Stimulated activated CD4-positive, alpha-beta T cell treated with anti-CD3 and anti-CD28 coated beads, Interleukin-15, amount 100 ng/mL, for 24 hours (primary cell): ENCODE measurements at places on chromosomes 1 and 21.

DNA sequence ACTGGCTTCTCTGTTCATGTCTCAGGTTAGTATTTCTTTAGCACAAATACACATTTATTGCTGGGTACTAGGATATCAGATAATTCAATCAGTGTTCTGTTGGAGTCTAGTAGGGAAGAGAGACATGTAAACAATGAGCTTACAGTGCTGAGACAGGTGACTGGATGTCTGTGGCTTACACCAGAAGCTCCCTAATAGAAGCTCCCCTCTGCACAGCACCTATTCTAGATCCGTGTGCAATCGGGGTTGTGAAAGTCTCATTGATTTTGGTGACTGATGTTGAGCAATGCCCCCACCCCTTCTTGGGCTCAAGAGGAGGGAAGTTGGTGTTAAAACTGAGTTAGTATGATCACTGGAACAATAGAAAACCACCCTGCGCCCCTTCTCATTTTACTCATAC, 279.2 kb downstream of the RPS6KC1 start:
- no peak for DNase-seq

DNA sequence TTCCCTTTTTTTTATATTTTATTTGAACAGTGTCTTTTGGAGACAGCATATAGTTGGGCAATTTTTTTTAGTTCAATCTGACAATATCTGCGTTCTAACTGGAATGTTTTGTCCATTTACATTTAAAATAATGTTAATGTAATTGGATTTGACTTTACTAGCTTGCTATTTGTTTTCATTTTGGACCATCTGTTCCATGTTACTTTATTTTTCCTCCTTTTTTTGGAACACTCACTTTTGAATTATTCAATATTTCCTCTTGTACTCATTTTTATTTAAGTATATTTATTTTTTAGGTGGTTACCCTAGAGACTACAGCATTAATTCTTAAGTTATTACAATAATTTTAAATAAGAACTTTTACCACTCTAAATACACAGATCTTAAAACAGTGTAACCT, 62.8 kb upstream of the C1orf87 start:
- no peak for DNase-seq

GRCh38 chr1:12596007-12596821, 21.8 kb downstream of the DHRS3 start:
- DNase-seq, result no peak

DNA sequence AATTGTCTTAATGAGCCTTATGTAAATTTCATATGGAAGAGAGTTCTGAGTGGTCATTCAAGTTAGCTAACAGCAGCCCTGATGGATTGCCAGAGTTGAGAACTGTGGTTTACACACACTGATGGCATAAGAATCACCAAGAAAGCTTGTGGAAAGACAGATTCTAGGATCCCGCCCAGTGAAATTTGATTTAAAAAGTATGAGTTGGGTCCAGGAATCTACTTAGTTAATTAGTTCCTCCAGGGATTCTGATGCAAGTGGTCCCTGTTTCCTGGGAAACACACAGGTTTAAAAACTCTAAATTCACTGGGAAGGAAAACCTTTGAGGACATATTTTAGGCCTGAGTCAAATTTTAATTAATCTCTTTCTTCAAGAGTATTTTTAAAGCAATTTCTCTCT, 144.3 kb downstream of the NTPCR start:
- DNase-seq, result no peak

GRCh38 chr1:160629286-160630210, 17.3 kb downstream of the SLAMF1 start:
- peak; percentile 71 for DNase-seq

DNA sequence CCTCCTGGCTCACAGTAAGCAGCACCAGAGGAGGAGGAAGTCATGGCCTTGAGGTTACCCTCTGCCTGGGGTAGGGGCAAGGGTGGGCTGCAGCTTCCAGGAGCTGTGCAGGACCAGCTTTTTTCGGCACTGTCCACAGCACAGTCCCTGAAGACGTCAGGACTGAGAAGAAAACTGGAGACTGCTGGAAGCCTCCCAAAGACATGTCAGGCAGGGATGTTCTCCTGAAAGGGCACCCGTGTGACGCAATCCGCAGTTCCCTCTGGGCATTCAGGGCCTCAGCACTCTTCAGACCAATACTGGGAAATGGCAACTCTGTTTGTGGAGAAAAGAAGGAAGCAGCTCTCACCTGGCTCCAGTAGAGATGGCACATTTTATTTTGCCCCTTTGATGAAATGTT, 64.8 kb upstream of the TENT5C start:
- no peak for DNase-seq

GRCh38 chr1:115624859-115625258, 16.9 kb upstream of the VANGL1 start:
- no peak for DNase-seq

- DNase-seq, result no peak
Observed at GRCh38 chr1:39106801-39107327, 80.7 kb downstream of the NDUFS5 start.

GRCh38 chr1:240582953-240583352, 29.0 kb downstream of the GREM2 start:
- DNase-seq, result no peak

DNA sequence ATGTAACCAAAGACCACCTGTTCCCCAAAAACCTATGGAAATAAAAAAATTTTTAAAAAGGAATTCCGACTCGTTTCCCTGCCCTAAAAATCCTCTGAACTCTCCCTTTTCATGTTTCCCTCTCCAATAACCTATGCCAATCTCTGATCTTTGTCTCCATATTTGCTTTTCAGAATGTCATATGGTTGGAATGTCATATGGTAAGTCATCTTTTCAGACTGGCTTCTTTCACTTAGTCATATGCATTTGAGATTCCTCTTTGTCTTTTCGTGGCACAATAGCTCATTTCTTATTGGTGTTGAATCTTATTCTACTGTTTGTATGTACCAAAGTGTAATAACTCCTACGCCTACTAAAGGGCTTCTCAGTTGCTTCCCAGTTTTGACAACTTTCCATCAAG, 117.5 kb downstream of the BACH1 start:
- DNase-seq, result no peak

DNA sequence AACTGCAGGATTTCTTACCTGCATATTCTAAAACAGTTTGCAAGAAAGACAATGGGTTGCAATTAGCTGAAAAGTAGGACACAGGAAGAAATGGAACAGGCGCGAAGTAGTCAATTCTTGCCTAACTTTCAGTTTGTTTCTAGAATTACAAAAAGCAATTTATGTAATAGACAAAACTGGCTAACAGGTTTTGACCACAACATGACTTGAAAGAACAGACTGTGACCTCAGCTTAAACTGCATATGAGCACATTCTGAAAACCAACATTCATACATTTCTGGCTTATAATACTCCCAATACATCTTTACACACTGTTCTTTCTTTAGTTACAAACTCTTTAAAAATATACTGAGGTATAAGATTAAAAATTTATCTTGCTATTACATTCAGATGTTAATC, 405.9 kb upstream of the B3GALT2 start:
- no peak for DNase-seq

DNA sequence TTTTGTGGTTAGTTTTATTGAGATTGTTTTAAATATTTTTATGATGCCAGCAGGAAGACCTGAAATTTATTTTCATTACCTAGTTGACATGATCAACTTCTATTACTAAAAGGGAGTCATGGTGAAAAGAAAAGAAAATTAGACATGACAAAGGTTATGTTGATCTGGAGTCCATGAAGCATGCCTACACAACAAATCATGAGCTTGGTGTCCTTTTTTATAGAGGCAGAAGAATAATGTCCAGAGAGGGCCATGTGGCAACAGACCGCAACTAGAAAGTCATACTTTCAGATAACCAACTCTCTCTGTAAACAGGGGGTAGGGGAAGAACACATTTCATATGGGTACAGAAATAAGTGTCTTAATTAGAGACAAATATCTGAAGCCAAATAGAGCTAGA, 175.5 kb upstream of the HOOK1 start:
- DNase-seq, result no peak

GRCh38 chr1:171134204-171134923, 43.7 kb downstream of the FMO3 start:
- DNase-seq, result no peak

DNA sequence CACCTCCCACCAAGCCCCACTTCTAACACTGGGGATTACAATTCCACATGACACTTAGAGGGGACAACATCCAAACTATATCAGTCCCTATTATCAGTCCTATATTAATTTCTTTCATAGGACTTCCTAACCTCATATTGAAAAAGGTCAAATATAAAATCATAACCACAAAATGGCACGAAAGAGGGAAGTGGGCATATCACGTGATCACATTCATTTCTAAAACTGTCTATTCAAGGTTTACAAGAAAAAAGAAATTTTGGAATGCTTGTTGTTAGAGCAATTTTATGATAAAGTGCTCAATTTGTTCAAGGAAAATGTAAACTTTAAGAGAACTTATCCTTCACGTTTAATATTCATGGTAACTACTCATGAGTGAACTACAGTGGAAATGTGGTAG, 13.2 kb upstream of the CDC7 start:
- no peak for DNase-seq

DNA sequence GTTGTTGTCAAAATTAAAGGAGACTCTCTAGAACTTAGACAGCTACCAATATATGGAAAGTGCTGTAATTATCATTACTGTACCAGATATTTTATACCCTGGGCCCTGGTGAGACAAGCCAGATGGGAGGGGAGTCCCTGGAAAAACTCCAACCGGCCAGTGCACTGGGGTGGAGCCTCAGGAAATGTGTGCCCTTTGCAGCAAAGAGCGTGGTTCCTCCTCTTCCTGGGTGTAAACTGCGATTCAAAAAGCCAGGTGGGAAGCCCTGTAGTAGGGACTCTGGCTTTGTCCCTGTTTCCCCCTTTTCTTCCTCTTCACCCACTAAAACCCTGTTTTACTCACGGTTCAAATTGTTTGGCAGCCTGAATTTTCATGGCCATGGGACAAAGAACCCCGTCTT, 812.3 kb downstream of the PLA2G4A start:
- no peak for DNase-seq

DNA sequence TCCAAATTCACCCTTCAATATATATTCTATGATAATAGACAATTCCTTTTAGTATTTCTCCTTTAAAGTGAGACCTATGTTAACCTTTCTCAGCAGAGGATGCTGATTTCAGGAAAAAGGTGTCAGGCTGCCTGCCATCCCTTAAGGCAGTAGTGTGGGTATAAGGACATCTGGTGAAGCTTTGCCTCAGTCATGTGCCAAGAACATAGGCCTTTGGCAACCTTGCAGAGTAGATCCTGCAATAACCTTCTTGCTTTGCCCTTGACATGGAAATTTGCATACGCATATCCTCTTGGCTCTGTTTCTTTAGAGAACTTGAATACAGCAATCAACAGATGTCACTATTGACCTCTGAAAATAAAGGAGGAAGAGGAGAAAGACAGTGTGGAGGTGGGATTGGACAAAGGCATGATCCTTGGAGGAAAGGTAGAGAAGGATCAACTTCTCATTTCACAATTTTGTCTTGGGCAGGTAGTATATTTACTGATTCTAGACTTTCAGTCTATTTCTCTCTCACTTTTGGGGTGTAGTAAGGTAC, 21.1 kb upstream of the ZRANB2 start:
- no peak for DNase-seq

GRCh38 chr1:226185141-226186036, 1.2 kb downstream of the ACBD3 start:
- DNase-seq, result no peak

DNA sequence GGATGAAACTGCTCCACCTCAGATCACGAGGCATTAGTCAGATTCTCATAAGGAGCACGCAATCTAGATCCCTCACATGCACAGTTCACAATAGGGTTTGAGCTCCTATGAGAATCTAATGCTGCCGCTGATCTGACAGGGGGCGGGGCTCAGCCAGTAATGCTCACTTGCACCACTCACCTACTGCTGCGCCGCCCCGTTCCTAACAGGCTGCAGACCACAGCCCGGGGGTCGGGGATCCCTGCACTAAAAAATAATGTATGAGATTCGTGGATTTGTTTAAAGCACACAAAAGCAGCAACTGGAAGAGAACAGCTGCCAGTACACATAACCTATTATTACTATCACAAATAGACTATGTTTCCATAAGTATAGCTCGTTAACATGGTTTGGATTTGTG, 72.9 kb downstream of the HLCS start:
- no peak for DNase-seq

GRCh38 chr1:76546354-76546933, 320.8 kb upstream of the ST6GALNAC5 start:
- no peak for DNase-seq

- no peak for DNase-seq
Observed at GRCh38 chr1:49576327-49576901, 447.3 kb downstream of the AGBL4 start.

DNA sequence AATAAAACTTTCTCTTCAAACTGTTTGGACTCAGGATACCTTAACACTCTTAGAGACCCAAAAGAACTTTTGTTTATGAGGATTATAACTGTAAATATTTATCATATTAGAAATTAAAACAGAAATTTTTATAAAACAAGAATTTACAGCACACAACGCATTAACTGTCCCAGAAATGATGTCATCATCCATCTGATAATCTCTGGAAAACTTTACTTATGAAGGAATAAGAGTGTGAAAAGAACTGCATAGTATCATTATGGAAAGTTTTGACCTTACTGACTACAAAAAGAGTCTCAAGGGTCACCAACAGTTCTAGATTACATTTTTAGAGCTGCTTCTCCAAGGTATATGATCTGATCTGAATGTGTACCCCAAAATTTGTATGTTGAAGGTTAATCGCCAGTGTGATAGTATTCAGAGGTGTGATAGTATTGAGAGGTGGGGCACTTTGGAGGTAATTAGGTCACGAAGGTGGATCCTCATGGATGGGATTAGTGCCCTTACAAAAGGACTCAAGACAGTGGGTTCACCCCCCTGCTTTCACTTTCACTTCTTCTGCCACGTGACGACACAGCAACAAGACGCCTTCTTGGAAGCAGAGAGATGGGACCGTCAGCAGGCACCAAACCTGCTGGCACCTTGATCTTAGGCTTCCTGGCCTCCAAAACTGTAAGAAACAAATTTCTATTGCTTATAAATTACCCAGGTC, 95.7 kb upstream of the NR5A2 start:
- no peak for DNase-seq

GRCh38 chr1:113684153-113684541, 75.1 kb downstream of the PHTF1 start:
- DNase-seq, result no peak

GRCh38 chr21:38631206-38631605, 132.9 kb upstream of the ERG start:
- DNase-seq, result peak; percentile 15

DNA sequence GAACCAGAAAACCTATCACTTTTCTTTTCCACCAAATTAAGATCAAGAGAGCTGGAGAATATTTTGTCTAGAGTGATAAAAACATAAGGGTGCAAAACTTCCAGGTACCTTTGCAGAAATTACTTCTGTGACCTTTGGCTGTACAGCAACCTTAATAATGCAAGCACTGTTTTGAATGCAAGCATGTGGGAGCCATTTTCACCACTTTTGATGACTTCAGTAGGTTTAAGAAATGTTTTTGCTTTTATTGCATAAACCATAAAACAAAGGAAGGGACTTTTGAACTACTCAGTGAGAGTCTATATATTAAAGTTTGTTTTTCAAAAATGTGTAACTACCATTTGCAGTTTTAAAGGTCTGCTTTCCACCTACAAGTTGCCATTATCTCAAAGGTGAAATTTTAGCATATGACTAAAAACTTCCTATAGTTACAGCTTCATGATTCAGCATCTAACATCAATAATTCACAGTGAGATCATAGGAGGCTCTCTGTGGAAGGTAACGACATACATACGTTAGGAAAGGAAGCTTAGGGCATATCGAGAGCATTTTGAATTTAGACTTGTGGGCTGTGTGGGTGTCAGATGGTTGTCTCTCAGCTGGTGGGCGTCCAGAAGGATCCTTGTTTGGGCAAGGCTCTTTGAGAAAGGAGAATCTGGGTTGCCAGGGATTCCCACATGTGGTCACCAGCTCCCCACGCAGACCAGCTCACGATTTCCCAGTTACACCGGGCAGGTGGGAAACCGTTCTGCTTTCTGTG, 1.1 kb upstream of the GADD45A start:
- DNase-seq, result peak; percentile 70
